ENCODE measurements at places on chromosomes 5 and 9. TPM values are rescaled to one million over a fixed set of nuclear protein-coding genes. Genes with fewer than 3 reads are reported as not detected.

ISL1 gene
- polyA plus RNA-seq = not detected

CAVIN4 gene
- 3.2 TPM for polyA plus RNA-seq

FOXD4L3 gene
- polyA plus RNA-seq = not detected

DNAH5 gene
- polyA plus RNA-seq = 2.7 TPM

COL15A1 gene
- polyA plus RNA-seq = 36.2 TPM

LCN12 gene
- polyA plus RNA-seq = 21.8 TPM

LCN15 gene
- polyA plus RNA-seq = 0.06 TPM

UNC13B gene
- polyA plus RNA-seq = 27.6 TPM

C5orf52 gene
- polyA plus RNA-seq = not detected

SEPTIN8 gene
- polyA plus RNA-seq = 90.5 TPM

HMCN2 gene
- 0.50 TPM for polyA plus RNA-seq

GRCh38 chr9:33381231-33381791, 21.1 kb downstream of the AQP7 start:
- DNase-seq = no peak

GRCh38 chr5:7877851-7878250, 8.9 kb downstream of the MTRR start:
- no peak for DNase-seq

- DNase-seq = no peak
These were observed 151.1 kb upstream of the ANKRD55 start for GRCh38 chr5:56384186-56384585.

DNA sequence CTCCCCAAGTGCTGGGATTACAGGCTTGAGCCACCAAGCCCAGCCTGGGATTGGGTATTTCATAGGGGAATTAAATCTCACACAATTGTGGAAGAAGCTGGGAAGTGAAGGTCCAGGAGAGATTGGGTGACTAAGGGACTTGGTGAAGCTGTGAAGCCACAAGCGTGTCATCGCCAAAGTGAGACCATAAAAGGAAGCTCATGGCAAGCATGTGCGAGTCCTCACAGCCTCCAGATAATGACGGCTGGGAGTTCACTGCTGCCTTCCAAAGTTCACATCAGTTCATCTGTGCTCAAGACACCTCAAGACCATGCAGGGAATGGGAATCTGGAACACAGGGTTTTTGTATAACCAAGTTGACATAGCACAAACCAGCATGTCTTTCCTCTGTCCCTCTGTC, 210.6 kb downstream of the MARCHF11 start:
- no peak for DNase-seq

- DNase-seq = no peak
These were observed 420.8 kb downstream of the RAB3C start for GRCh38 chr5:59003641-59004040.

- DNase-seq = no peak
These were observed 398.5 kb downstream of the DMAC1 start for GRCh38 chr9:7401116-7401515.

DNA sequence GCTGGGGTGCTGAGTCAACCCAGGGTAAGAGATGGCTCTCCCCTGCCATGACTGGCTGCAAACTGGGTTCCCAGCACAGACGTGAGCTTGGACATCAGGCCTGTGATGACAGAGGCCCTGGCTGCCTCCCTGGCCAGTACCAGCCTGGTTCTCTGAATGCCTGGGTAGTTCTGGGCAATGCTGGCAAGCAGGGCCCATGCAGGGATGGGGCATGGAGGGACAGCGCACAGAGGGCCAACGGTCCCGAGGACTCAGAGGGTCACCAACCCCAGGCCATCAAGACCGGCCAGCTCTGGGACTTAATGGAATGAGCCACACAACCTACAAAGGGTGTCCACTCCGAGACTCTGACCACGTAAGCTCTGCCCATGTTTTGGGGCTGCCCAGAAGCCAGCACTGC, 241.4 kb downstream of the FSTL4 start:
- DNase-seq = no peak

DNA sequence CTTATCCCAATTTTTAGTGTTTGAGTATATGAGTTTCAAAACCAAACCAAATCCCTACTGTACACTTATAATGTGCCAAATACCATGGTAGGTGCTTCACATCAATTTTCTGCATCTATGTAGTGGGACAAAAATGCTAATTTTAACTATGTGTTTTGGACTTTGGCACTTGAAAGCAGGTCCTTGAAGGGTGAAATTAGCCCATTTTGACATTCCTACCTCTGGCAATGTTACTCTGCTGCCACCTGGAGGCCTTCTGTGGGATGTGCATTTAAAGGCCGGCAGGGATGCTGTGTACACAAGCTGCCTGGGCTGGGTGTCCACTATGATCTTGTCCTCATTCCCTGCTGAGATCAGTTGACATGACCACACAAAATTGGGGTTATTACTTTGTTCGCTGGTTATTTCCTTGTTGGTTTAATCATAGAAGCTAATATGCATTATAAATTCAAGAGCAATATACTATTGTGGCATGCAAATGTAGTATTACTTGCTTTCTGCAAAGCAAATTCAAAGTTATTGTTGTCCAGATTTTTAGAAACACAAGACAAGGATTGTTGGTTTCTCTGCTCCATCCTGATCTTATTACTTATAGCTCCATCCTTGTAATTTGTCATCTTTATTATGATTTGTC, 166.8 kb downstream of the ARHGEF28 start:
- no peak for DNase-seq

DNA sequence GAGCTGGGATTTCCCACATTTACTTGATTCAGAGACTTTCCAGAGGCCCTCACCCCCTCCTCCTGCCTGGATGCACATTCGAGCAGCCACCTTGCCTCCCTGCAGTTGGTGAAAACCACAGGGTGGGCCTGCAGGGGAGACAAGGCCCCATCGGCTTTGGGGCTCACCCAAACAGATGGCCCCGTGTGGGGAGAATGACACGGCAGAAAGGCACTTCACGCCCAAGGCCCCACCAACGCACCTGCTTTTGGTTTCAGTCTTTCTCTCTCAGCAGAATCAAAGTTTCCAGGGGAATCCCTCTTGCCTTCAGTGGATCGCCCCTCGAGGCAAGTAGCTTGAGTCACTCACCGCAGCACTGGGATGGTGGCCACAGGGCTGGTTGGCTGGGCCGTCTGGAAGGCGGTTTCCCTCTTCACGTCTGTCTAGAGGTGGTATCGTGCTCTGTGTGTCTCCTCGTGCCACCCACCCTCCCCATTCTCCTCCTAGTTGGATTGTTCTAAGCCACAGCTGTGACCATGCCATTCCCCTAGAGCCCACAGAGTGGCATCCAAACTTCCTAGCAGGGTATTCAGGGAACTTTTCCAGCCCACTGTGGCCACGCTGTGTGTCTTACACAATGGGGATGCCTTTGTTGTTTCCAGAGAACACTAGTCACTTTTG, 31.8 kb downstream of the SEC61B start:
- DNase-seq = no peak

GRCh38 chr5:79888643-79889042, 102.4 kb downstream of the MTX3 start:
- no peak for DNase-seq

- DNase-seq = no peak
These were observed 19.5 kb upstream of the ASPN start for GRCh38 chr9:92501671-92502393.

- DNase-seq = no peak
These were observed 332.9 kb downstream of the DNAH5 start for GRCh38 chr5:13611604-13612003.

- no peak for DNase-seq
These were observed 12.3 kb downstream of the TLE4 start for GRCh38 chr9:79583952-79584654.

GRCh38 chr5:132772291-132773070, 4.6 kb downstream of the SEPTIN8 start:
- no peak for DNase-seq

DNA sequence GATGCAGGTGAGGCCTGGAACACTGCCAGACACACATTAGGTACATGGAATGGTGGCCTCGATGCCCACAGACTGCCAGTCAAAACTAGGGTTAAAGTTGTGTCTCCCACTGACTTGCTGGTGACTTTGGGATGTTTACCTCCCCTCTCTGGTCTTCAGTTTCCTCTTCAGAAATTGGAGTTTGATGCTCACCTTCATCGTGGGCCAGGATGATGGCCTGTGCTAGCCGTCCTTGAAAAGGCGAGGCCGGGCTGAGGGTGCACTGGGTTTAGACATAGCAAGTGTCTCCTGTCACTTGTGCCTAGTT, 49.0 kb upstream of the FOXE1 start:
- DNase-seq = no peak

- no peak for DNase-seq
These were observed 23.9 kb upstream of the NIM1K start for GRCh38 chr5:43168175-43168574.

- DNase-seq = peak; percentile 33
These were observed 10.8 kb downstream of the TSPAN17 start for GRCh38 chr5:176658007-176658599.

DNA sequence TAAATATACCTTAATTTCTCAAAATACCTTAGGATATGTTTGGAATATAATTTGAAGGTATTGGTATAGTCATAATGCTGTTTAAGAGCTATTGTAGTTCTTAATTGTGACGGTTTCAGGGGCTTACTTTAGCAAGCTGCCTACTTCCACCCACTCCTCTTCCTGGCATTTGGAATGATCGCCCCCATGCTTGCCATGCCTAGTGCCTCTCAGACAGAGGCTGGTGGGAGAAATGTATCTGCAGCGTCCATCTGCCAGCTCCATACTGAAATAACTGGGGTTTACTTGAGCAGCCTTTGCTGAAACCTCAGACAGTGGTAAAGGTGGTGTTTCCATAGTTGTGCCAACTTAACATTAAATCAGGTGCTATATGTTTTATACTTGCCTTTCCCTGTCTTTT, 52.2 kb downstream of the GABRG2 start:
- no peak for DNase-seq

DNA sequence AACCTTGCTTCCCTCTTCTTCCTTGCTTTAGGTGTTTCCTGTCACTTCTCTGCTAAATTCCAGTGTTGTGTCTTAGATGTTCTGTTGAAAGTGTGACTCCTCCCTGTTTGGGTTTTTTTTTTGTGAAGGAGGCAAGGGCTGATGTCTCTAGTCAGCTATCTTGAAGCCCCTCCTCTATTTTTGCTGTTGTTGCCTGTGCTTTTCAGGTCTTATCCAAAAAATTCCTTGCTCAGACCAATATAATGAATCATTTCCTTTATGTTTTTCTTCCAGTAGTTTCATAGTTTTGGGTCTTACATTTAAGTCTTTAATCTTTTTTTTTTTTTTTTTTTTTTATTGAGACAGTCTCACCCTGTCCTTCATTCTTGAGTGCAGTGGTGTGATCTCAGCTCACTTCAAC, 22.3 kb downstream of the RIC1 start:
- no peak for DNase-seq

DNA sequence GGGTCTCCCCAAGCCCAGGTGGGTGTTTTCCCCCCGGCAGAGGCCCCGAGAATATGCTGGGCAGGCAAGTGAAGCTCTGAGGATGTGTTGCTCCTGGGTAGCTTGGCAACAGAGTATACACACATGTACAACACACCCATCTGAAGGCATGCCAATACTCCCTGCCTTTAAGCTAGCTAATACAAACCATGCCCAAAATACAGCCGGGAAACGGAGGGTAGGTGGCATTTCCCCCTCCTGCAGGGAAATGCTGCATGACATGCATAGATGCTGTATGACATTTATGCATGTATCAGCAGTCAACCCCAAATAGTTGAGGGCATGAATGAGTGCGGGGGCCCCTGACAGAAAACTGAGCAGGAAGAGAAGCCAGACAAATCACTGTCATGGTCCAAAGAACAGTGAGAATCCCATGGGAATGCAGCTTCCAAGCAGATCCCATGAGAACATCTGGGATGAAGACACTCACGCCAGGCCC, 614.1 kb downstream of the EBF1 start:
- DNase-seq = no peak

GRCh38 chr5:42641336-42642005, 115.1 kb upstream of the CCDC152 start:
- no peak for DNase-seq

GRCh38 chr5:177098470-177099141, 11.9 kb downstream of the FGFR4 start:
- DNase-seq = no peak

GRCh38 chr9:93670208-93671019, 94.0 kb downstream of the PHF2 start:
- no peak for DNase-seq

DNA sequence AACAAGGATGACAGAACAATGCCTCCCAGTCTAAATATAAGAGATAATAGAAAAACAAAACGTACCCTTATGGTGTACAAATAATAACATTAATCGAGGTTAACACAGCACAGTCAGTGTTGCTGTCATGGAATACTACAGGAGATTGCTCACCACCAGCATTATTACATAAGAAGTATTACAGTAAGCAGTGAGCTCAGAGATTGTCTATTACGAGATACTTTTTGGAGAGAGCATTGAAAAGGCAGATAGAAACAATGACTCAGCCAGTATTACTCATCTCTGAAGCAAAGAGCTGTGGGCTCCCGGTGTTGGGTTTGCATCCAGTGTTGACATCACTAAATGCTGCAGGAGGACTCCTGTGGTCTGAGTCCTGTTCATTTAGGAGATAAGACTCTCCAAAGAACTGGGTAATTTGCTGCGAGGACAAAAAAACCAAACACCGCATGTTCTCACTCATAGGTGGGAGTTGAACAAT, 191.9 kb upstream of the SEMA6A start:
- no peak for DNase-seq

DNA sequence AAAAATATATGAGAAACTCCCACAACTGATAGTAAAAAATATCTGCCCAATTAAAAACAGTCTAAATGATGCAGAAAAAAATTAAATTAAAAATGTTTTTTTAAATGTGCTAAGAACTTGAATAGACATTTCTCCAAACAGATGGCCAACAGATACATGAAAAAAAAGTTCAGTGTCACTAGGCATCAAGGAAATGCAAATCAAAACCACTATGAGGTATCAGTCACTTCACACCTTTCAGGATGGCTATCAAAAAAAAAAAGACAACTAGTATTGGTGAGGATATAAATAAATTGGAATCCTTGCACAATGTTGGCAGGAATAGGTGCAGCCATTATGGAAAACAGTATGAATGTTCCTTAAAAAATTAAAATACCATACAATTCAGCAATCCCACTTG, 16.6 kb downstream of the ZNF131 start:
- DNase-seq = no peak

GRCh38 chr5:33939556-33940262, 3.5 kb downstream of the RXFP3 start:
- DNase-seq = no peak

GRCh38 chr9:97668485-97668884, 28.7 kb downstream of the XPA start:
- no peak for DNase-seq

DNA sequence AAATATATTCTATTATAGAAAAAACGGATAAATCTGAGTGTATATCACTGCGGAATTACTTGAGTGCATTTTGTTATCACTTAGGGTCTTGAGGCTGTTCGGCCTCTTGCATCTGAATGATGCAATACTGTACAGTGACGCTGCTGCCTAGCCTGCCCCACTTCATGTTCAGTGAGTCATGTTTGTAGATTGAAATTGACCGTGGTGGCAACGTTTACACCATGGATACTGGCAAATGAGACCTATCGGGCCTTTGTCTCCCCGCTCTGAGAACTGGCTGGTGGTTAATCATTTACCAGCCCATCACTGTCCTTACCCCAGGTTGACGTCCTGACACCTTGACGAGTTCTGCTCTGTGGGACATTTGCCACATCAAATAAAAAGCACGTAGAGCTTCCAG, 510.1 kb upstream of the ADAMTS16 start:
- DNase-seq = no peak
